ENCODE measurements at places on chromosomes 4 and X.
A peak's percentile ranks its signal among the peaks of the same experiment; 100 is the strongest.

- no peak for DNase-seq
Measured at GRCh38 chr4:105067946-105068345, 78.7 kb upstream of the TET2 start.

GRCh38 chrX:15781961-15782699 lies 8.2 kb upstream of the ZRSR2 start:
- DNase-seq: peak; percentile 86

- no peak for DNase-seq
Measured at GRCh38 chrX:6325437-6325836, 96.8 kb upstream of the NLGN4X start.

GRCh38 chr4:38235354-38235753 lies 275.2 kb downstream of the PTTG2 start:
- no peak for DNase-seq

DNA sequence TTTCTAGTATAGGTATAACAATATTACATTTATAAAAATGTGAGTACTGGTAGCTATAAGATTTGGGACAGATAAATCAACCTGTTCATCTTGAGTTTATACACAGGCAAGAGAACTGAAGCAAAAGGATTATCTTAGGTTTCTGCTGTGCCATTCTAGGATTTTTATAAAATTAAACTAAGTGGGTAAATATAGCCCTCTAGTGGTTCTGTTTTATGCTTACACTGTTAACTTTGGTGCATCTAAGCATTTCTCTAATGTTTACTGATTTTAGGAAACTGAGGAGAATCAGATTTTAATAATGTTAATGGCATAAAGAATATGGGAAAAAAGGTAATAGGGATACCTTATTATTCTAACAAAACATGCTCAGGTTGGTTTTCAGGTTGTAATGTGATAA lies 1.1 kb upstream of the RRH start:
- DNase-seq: peak; percentile 47

GRCh38 chrX:9532349-9532748 lies 67.5 kb downstream of the TBL1X start:
- DNase-seq: no peak

- DNase-seq: no peak
Measured at GRCh38 chr4:37719021-37719420, 32.8 kb upstream of the RELL1 start.

GRCh38 chr4:95867919-95868318 lies 28.0 kb downstream of the PDHA2 start:
- DNase-seq: peak; percentile 1

- no peak for DNase-seq
Measured at GRCh38 chr4:7721984-7722551, 217.6 kb downstream of the AFAP1 start.

- no peak for DNase-seq
Measured at GRCh38 chr4:108417923-108418322, 202.5 kb upstream of the RPL34 start.

GRCh38 chr4:163391756-163392155 lies 48.1 kb downstream of the NPY5R start:
- DNase-seq: no peak

GRCh38 chr4:31114816-31115215 lies 394.6 kb downstream of the PCDH7 start:
- DNase-seq: no peak

DNA sequence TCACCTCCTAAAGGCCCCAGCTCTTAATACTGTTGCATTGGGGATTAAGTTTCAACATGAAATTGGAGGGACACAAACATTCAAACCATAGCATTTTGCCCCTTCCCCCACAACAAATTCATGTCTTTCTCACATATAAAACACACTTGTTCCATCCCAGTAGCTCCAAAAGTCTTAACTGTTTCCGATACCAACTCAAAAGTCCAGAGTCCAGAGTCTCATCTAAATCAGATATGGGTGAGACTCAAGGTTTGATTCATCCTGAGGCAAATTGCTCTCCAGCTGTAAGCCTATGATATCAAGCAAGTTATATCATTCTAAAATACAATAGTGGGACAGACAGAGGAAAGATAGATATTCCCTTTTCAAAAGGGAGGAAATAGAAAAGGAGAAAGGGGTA lies 8.7 kb downstream of the SLC9B1 start:
- no peak for DNase-seq

Measured in inflammatory macrophage treated with lipopolysaccharide for 4 hours (primary cell).